ENCODE measurements at places on chromosomes 1 and 21. TPM values are rescaled to one million over a fixed set of nuclear protein-coding genes. Genes with fewer than 3 reads are reported as not detected.

GRCh38 chr21:45886610-45887026 is 95.0 kb upstream of the COL6A1 start:
- H3K4me1 ChIP-seq = peaks cover 9% of the 10 kb centered on the region
- peaks cover 37% of the 10 kb centered on the region for H3K27me3 ChIP-seq
- H3K36me3 ChIP-seq = no peaks in the 10 kb centered on the region
- no peak overlapping the region for H3K27ac ChIP-seq
- H3K4me3 ChIP-seq = no peak overlapping the region
- DNase-seq = no peak

OR2T29 gene
- not detected for total RNA-seq

DNA sequence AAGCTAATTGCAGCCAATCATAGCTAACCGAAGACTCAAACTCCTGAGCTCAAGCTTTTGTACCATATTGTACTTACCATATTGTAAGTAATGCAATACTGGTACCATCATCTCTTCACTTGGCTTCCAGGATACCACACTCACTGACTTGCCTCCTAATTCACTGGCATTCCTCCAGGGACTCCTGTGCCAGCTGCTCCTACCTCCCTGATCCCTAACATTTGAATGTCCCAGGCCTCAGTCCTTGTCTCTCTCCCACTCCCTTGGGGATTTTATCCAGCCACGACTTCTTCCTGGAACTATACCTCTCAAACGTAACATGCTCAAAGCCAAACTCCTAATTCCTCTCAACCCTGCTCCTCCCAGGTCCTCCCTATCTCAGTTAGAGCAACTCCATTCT is 33.8 kb downstream of the USP48 start:
- no peaks in the 10 kb centered on the region for H3K27me3 ChIP-seq
- H3K27ac ChIP-seq = no peak overlapping the region
- no peak for DNase-seq
- H3K36me3 ChIP-seq = peaks cover 24% of the 10 kb centered on the region

DNA sequence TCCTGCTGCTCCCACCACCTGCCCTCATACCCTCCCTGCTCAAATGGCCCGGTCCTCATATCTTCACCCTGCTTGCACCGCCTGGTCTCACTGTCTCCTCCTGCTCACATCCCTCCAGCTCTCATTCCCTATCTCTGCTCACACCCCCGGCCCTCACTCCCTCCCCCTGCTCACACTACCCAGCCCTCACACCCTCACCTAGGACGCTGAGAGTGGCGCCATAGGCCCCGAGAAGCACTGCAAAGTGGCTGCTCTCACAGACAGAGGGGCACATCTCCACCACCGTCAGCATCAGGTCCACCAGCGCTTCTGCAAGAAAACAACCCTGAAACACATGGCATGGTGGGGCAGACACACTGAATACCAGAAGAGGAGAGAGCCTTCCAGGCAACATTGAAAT is 38.6 kb downstream of the MRAP start:
- no peaks in the 10 kb centered on the region for H3K27me3 ChIP-seq
- peaks cover 44% of the 10 kb centered on the region for H3K36me3 ChIP-seq
- no peak for DNase-seq
- peak overlapping the region; percentile 15 for H3K4me3 ChIP-seq
- peaks cover 69% of the 10 kb centered on the region for H3K4me1 ChIP-seq

DPYD gene
- total RNA-seq = 44.0 TPM

GRCh38 chr1:1019122-1019999 is 559 bp upstream of the AGRN start:
- H3K4me1 ChIP-seq = peaks cover 33% of the 10 kb centered on the region
- H3K27ac ChIP-seq = no peak overlapping the region
- peak; percentile 98 for DNase-seq

MX2 gene
- not detected for total RNA-seq
